ENCODE measurements at places on chromosomes 5 and 9.

DNA sequence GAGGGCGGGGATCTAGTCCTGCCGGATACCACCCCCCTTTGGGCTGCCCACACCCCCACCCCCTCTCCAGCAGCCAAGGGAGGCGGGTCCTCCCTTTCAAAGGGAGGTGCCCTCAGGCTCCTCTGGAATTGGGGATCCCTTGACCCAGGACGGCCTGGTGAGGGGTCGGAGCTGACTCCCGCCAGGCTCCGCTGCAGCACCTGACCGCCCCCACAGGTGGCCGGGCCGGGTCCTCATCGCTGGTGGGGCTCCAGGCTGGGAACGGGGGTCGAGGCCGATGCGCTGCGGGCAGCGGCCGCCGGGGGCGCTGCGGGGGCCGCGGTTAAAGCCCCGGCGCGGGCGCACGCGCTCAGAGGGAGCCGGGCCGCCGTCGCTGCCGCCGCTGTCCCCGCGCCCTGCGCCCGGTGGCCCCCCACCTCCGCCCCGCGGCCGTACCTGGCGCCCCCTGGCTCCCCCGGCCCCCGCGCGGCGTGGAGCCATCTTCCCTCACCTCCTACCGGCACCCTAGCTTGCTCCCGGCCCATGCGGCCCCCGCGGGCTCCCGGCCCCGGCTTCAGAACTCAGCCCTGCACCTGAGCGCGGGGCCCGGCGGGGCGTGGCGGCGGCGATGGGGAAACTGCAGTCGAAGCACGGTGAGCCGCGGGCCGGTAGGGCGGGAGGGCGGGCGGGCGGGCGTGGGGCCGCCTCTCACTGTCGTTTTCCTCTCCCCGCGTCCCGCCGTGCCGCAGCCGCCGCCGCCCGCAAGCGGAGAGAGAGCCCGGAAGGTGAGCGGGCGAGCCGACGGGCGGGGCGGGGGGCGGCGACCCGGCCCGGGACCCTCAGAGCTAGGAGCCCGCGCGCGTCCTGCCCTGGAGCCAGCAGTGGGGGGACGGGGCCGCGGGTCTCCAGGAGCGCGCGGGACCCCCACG, at the start of gene NKD2:
TSS of gene NKD2 (plus strand) at position 352 of the 908 bp plus-strand sequence. CDS start at position 608, 256 bp downstream.
- DNase-seq = peak; percentile 59

DNA sequence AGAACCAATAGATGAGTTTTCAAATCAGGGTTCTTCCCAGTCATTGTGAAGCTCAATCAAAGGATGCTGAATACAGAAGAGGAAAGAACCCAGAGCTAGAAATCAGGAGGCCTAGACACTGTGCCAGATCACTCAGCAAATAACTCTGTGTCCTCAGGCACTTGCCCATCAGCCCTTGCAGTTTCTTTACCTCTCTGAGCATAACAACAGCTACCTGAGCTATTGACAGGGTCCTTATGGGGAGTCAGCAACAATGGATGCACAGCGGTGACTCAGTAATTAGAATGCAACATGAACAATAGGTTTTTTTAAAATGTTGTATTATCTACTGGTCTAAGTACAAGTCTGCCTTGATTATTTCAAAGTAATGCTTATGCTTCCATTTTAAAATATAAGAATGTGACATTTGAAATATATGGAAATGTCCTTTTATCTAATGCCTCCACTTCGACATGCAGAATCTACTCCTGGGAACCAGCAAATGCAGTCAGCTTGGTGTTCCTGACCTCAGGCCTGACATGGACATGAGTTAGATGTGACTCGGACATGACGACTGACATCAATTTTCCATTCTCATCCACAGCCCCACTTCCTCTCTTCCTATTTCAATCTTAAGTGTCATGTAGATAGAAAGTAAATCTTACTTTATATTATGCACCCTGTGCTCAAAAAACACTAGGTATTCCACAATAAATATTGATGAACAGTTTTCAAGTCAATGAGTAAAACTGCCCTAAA, 155.0 kb downstream of the TLE1 start:
- no peak for DNase-seq

GRCh38 chr5:169577951-169578350, 5.6 kb upstream of the SPDL1 start:
- DNase-seq = peak; percentile 79

GRCh38 chr9:74887981-74888370, 255 bp upstream of the TRPM6 start:
- DNase-seq = no peak

GRCh38 chr9:35831040-35831439, 2.0 kb downstream of the TMEM8B start:
- DNase-seq = no peak
